ENCODE measurements at places on chromosomes 16 and 17.

DNA sequence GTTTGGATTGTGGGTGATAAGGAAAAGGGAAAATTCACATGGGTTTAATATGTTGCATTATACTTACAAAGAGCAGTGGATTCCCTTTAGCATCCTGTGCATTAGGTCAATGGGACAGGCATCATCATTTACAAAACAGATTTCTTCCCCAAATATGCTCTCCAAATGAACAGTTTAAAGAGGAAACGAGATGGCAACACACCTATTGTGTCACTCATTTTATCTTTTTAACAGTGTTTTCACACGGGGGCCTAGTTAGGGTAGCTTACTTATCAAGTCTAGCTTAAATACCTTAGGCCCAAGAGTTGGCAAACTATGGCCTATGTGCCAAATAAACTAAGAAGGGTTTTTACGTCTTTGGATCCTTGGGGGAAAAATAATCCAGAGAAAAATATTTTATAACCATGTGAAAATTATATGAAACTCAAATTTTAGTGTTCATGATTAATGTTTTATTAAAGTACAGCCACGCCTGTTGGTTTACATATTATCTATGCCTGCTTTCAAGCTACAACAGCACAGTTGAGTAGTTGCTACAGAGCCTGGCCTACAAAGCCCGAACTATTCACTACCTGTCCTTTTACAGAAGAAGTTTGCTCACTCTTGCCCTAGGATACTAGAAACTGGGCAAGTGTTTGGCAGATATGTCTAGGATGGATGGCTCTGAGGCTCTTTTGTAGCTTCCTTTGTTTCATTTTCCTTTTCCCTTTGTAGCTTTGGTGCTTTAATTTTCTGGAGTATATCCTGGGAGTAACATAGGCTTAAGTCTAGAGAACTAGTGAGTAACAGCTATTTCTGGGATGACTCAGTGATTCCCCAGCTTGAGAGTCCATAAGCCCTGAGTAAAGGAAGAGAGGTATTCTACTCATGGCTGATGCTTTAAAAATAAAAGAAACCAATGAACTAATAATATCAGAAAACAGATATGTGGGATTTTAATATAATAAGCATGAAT is 12.4 kb downstream of the NUP93 start:
- DNase-seq = no peak

GRCh38 chr16:79253100-79253631 is 347.4 kb downstream of the MAF start:
- DNase-seq = no peak

GRCh38 chr17:7435676-7436555 is 681 bp downstream of the TMEM102 start:
- peak; percentile 42 for DNase-seq

GRCh38 chr17:56160422-56160821 is 7.1 kb downstream of the ANKFN1 start:
- DNase-seq = no peak

- no peak for DNase-seq
Measured at GRCh38 chr16:65249768-65250167, 127.9 kb upstream of the CDH11 start.

DNA sequence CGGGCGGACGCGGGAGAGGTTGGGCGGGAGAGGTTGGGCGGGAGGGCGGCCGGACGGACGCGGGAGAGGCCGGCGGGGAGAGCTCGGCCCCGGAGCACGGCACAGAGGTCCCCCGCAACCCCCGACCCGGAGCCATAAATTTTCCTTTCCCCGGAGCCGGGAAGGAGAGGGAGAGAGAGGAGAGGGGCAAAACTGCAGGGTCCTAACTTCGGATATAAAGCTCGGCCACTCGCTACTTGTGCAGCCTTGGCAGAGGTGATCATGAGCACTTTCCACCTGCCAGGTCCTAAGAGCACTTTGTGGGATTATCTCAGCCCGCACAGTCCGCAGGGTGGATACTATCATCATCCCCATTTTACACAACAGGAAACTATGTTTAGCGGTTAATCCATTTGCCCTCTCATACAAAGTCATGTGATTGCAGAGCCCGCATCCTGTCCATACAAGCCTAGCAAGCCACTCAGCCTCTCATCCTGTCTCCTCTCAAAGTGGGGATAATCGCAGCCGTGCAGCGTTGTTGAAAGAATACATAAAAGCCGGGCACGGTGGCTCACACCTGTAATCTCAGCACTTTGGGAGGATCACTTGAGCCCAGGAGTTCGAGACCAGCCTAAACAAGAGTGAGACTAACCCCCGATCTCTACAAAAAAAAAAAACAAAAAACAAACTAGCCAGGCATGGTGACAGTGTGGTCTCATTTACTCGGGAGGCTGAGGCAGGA is 780 bp upstream of the DCAKD start:
- DNase-seq = peak; percentile 17

DNA sequence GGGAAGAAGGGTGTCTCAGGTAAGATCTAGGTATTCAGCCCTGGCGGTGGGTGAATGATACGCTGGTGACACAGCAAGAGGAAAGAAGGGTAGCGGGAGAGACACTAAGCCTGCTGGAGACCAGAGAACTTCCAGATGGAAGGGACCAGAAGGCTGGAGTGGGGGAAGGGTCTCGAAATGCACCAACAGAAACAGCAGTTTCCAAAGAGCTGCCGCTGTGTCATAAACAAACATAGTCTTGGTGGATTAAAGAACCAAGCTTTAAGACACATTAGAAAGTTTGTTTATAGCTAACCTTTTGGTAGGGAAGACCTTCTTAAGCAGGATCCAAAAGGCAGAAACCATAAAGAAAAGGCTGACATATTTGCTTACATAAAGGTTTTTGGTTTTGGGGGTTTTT is 20.9 kb downstream of the TRPV3 start:
- DNase-seq = no peak

DNA sequence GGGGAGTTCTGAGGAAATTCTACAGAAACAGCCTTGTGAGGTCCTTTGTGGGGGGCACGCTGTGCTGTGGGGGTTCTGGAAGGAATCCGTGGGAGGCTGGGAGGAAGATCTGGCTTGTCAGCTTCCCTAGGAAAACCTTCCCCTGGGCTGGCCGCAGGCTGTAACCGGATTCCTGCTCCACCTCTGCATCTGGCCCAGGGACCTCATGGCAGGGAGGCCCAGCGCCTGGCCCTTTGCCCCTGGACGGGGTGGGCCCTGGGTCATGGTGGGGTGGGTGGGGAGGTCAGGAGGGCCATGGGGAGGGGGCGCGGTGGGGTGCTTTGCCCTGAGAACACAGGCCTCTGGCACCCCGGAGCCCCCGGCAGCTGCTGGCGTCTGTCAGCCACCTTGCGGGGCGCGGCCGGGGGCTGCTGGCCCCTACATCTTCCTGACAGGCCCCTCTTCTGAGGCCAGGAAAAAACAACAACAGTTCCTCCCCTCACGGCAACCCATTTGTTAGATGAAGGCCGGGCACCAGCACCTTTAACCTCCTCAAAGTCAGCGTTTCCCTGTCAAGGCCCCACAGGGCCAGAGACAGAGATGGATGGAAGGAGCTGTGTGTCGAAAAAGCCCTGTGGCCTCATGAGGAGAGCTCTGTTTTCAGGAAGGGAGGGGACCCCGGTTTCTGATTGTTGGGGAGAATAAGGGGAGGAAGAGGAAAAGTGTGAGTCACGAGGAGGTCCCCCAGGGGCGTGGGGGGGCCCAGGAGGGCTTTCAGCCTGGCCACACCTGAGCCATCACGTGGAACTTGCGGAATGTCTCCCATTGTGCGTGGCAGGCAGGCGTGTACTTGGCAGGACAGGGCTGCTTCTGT is 3.6 kb upstream of the MEOX1 start:
- no peak for DNase-seq

DNA sequence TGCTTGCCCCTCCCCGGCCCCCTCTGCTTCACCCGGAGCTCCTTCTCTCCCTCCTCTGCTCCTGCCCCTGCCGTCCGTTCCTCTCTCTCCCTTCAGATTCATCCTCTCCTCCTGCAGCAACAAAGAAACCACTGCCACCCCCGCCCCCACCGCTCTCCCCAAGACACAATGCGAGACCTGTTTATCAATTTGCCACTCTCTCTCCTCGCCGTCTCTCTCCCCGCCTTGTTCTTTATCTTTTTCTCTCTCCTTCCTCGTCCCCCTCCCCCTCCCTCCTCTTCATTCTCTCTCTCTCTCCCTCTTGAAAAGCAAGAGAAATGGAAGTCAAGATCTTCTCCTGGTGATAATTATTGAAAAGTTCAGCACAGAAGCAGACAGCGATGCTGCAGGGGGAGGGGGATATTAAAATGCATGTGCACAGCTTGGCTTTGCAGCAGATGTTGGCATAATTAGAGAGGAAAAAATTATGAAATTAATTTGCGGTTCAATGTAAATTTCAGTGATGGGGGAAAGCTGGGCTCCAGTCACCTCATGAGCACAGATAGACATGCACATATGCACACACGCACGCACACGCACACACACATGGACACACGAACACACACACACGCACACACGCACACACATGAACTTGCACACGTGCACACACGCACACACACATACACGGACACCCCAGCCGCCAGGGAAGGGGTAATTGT is 58.1 kb upstream of the CBFA2T3 start:
- DNase-seq = no peak

DNA sequence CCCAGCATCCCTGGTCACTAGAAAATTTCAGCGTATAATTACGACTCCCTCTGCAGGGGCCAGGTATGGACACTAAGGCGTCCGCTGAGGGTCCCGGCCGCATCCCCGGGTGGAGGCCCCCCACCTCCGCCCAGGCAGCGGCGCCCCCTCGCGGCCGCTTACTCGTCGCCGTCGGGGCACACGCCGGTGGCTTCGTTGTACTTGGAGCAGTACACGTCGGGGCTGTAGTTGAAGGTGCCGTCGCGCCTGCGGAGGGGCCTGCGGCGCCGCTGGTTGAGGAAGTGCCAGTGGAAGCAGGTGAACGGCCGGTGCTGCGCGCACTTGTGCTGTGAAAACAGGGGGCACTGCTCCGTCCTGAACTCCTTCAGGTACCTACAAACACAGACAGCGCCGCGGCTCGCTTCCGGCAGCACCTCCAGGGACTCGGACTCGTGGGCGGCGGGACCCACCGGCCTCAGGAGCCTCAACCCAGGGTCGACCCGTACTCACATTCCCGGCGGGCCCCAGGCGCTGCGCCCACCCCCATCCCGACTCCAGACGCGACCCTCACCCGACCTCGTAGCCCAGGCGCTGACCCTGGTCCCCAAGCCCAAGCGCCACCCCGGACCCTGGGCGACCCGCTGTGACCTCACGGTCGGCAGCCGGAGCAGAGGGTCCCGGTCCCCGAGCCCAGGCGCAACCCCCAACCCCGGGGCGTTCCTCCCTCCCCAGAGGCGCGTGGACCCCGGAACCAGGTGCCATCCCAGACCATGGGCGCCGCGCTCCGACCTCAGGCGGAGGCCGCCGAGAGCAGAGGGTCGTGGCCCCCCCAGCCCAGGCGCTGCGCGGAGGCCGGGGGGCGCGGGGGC is 596 bp downstream of the UNKL start:
- peak; percentile 50 for DNase-seq

- no peak for DNase-seq
Measured at GRCh38 chr16:3842994-3843393, 37.5 kb downstream of the CREBBP start.

GRCh38 chr17:3921502-3922319 is 5.4 kb upstream of the P2RX1 start:
- DNase-seq = no peak

GRCh38 chr17:7711051-7711755 is 6.2 kb downstream of the EFNB3 start:
- no peak for DNase-seq

DNA sequence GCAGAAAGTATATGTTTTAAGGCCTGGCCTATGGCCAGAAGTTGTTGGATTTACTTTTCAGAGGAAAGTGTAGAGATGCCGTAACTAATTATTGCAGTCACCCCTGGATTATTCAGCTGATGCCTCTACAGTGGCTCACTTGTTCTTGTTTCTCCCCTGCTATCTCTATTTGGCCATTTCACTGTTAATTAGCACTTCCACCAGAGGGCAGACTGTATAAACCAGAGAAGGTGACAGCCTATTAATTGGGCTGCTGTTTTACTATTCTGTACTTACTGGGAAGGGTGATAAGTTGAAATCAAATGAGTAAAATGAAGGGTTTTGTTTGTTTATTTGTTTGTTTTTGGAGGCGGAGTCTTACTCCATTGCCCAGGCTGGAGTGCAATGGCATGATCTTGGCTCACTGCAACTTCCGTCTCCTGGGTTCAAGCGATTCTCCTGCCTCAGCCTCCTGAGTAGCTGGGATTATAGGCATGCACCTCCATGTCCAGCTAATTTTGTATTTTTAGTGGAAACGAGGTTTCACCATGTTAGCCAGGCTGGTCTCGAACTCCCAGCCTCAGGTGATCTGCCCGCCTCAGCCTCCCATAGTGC is 66.0 kb downstream of the CDK12 start:
- DNase-seq = no peak

DNA sequence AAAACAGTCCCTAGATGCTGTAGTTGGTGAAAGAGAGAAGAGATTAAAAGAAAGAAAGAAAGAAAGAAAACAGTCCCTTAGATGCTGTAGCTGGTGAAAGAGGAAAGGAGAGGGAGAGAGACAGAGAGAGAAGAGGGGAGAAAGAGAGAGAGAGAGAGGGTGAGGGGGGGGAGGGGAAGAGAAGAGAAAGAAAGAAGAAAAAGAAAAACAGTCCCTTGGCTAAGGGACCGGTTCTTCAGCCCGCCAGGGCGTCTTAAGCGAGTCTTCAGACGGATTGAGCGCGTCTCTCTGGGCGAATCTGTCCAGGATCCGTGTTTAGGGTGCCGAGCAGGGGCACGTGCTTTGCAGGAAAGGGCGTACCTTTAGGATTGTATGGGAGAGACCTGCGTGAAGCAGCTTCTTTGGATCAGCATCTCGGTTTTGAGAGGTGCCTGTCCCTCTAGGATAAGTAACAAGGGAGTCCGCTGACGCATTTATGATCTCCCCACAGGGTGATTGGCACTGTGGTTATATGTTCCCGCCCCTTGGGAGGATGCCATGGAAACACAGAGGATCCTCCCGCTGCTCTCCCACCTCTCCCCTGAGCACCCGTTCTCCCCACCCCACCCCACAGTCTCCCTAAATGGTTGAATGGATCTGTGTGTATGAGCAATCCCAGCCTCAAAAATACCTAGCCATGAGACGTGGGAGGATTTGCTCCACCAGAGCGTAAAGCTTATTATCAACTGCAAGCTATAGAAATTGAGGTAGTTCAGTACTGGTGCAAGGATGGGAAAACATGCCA is 16.7 kb downstream of the GNGT2 start:
- DNase-seq = no peak

DNA sequence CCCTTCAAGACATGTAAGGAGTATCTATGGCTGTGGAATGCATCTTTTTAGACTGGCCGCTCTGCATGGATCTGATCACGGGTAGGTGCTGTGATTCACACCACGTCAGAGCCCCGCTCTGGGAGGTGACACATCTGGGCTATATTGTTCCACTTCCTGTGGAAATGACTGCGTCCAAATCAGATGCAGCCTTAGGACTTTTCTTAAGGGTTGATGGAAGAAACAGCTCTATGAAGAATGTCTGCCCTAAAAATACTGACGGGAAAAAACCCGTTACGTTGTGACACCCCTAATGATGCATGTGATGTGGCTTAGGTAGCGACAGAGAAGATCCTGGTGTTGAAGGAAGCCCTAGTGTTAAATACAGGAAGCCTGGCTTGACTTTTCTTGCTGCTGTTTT is 12.2 kb downstream of the BANP start:
- DNase-seq = peak; percentile 60

Measured in activated CD4-positive, alpha-beta T cell treated with anti-CD3 and anti-CD28 coated beads for 1 hour (primary cell).